ENCODE measurements at places on chromosomes 7 and 10. TPM values are rescaled to one million over a fixed set of nuclear protein-coding genes. Genes with fewer than 3 reads are reported as not detected.

OR2AE1 gene
- total RNA-seq, result not detected

SAMD9L gene
- 13.5 TPM for total RNA-seq

GRCh38 chr10:78212060-78212785, 178.6 kb downstream of the RPS24 start:
- no peak for DNase-seq

- no peak for DNase-seq
Measured at GRCh38 chr7:101820703-101821102, 3.3 kb downstream of the CUX1 start.

FXYD4 gene
- not detected for total RNA-seq

DNA sequence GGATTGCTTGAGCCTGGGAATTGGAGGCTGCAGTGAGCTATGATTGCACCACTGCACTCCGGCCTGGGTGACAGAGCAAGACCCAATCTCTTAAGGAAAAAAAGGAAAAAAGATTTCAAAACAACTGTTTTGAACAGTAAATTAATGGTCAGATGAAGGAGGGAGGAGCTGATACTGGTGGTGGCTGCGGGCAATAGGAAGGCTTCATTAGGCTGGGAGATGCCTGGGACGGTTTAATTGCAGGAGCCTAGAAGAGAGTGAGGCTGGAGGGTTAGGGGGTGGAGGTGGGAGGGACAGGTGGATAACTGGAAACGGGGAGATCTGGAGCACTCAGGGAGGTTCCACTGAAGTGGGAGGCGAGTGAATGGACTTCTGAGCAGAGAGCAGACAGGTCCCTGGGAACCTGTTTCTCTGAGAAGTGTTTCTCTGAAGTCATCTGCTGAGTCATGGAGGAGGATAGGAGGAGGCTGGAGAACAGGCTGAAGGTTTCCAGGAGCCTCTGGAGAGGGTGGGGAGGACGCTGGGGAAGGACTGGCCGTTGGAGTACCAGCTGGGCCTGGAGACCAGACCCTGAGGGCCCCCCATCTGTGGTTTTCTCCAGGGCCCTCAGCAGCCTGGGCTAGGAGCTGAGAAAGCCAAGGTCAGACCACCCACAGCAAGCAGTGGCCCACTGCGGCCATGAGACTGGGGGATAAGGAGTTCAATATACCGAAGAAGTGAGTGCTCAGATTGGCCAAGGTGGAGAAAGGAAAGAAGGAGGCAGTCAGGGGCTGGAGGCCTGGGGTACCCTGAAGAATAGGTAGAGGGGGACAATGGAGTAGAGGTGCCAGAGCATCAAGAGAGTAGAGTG, 14.4 kb upstream of the YWHAG start:
- peak; percentile 36 for DNase-seq

DNA sequence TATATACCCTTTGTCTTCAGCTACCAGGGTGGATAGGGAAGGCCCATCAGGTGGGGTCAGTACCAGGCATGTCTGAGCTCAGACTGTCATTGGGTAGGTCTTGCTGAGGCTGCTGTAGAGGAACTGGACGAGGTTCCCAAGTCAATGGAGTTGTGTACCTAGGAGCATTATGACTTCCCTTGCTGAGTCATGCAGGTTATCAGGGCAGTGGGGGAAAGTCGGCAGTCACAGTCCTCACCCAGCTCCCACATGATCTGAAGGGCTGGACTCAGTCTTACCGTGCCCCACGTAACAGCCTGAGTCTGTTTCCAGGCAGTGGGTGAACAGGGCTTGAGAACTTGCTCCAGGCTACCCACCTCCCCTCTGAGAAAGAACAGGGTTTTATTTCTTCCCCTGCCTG, 260.8 kb upstream of the COBL start:
- DNase-seq, result no peak

DNA sequence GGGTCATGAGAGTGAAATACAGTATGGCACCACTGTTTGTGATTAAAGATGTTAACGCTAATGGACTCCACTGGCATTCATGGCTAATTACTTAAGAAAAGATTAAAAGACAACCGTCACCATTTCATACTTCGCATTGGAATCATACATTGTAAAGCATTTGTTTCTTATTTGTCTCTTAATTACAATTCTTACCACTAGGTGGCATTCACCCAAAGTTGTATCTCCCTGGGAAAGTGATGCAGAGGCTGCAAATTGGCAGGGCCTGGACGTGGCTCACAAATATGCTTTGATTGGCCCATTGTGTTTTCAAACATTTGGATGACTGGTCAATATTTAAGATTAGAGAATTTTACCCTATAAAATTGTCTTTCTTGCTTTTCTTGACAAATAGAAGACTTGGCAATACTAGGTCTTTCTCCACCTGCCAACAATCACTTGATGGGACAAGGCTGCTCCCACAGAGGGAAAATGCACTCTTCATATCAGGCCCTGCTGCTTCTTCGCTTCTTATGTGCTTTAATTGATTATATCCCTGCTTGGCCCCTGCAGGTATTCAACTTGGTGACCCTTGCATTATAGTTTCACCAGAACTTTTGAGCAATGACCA, 72.1 kb upstream of the STARD3NL start:
- DNase-seq, result peak; percentile 37

- no peak for DNase-seq
Measured at GRCh38 chr7:149175150-149175549, 20.2 kb upstream of the ZNF282 start.

GRCh38 chr10:112622786-112623185, 175.8 kb downstream of the VTI1A start:
- no peak for DNase-seq

DNA sequence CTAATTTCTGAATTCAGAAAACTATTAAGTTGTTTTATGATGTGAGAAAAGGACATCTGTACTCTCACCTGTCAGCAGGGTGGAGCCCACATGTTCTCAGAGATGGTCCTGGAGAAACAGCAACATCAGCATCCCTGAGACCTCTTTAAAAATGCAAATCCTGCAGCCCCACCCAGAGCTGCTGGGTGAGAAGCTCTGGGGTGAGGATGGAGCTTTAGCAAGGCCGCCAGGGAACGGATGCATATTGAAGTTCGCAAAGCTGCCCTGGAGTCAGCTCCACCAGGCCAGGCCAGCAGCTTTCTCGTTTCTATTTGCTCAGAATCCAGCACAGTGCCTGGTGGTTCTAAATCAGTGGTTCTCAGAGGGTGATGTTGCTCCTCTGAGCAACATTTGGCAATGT, 49.1 kb downstream of the PRKCQ start:
- no peak for DNase-seq

DCLRE1A gene
- total RNA-seq, result 9.8 TPM

GRCh38 chr10:23779301-23779700, 340.4 kb downstream of the OTUD1 start:
- peak; percentile 21 for DNase-seq

DNA sequence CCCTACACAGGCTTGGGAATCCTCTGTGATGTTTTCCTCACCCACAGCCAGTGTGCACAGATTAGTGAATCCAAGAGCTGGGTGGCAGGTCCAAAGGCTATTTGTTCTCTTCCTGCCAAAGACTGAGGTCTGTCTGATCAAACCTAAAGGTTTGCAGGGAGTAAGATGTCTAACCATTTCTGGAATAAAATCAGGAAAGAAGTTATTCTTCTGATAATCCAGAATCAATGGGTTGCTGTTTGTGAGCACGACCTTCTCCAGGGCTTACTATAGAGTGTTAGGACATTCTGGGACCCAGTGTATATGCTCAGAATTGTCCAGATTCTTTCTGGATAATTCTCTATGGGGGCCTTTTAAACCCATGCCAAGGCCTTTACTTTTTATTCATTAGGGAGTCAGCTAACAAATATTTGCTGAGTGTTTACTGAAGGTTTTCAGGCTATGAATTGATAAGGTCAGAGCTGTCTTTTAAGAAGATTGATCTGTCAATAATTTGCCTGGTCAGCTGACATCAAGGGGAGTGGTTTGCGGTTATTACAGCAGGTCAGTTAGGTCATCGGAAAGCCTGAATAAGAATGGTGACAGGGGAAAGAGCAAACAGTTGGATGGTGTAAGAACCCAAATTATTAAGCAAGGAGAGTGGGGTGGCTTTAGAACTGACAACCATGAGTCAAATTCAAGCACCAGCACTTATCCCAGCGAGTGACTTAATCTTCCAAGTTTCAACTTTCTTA, 7.5 kb upstream of the TECTB start:
- DNase-seq, result no peak

DNA sequence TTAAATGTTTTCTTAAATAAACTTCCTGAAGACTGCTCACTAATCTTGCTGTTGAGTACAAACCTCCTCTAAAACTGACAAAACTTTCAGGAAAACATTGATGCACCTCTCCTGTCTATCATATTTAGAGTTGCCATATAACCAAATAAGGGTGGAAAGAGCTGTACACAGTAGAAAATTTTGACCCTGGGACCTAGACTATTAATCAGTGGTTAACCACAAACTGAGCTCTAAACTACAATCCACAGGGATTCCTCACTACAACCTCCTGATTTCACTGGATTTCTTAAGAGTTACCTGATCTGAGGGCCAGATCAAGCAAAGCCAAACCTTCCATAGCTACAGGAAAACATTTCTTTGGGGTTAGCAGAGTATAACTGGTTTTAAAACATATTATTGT, 39.9 kb upstream of the WNT16 start:
- DNase-seq, result peak; percentile 51

KLF14 gene
- 0.86 TPM for total RNA-seq

- DNase-seq, result no peak
Measured at GRCh38 chr7:152683297-152683696, 7.4 kb upstream of the XRCC2 start.

H2BK1 gene
- total RNA-seq, result not detected

All from Daoy (cell line).